NCI-H2081 (cell line): ENCODE measurements at places on chromosomes 1 and 21.

- DNase-seq: no peak
Observed at GRCh38 chr1:9069326-9070100, at the start of gene SLC2A5. Gene SLC2A5, minus strand, starts transcription at chr1:9069635. Its CDS starts 99 bp downstream, at chr1:9069536.

DNA sequence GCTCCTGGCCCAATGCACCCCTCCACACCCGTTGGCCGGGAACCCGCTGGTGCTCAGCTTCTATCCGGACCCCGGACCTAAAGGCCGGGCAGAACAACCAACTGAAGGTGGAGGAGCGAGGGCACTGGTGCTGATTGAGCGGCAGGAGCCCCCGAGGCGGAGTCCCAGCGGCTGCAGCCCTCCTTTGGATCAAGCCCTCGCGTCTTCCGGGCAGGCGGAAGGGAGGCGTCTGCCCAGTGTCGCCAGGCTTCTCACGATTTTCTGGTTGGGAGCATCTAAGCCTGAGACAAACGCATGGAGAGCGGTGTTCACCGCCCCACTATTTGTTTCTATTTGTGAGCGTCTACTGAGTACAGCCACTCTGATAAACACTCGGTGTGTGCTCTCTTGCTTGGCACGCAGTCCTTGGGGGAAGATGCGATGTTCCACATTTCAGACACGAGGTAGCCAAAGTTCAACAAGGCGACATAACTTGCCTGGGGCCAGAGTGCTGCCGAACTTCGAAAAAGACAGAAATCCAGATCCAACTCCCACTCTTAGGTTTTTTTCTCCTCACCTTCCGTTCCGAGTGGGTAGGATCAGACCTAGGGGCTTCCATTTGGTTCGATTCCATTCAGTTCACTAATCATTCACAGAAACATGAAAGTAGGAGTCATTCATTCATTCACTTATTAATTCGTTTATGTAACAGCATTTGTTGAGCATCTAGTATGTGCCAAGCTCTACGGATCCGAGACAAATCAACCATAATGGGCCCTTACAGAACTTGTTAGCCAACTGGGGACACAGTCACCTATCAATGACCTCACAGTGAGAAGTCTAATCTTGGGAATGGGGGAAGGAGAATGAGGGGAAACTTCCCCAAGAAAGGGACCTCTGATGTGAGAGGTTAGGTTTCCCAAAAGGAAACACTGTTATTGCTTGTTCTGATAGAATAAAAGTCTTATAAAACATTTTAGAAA lies 4.9 kb upstream of the DMRTA2 start:
- no peak for DNase-seq

GRCh38 chr1:50917138-50918137 lies 42.6 kb downstream of the FAF1 start:
- DNase-seq: no peak

- DNase-seq: no peak
Observed at GRCh38 chr1:64209221-64209620, 5.8 kb downstream of the UBE2U start.

DNA sequence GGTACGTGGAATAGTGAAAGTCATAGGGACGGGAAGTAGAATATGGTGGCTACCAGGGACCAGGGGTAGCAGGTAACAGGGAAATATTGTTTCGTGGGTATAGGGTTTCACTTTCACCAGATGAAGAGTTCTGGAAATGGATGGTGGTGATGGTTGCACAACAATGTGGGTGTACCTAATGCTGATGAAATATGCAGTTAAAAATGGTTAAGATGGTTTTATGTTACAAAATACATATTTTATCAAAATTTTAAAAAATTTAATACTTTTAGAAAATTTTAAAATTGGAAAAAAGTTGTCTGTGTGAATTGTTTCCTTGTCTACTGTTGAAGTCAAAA lies 55.5 kb upstream of the TLR5 start:
- no peak for DNase-seq

- no peak for DNase-seq
Observed at GRCh38 chr1:47651311-47652089, 213.7 kb downstream of the FOXD2 start.
